ENCODE measurements at places on chromosomes 16 and 17. TPM values are rescaled to one million over a fixed set of nuclear protein-coding genes. Genes with fewer than 3 reads are reported as not detected.

Gene TMEM114
- polyA plus RNA-seq: not detected

Gene PIMREG
- polyA plus RNA-seq: 7.4 TPM

Gene KCNJ18
- not detected for polyA plus RNA-seq

Gene TLCD3B
- polyA plus RNA-seq: not detected

Gene ZNF469
- 0.64 TPM for polyA plus RNA-seq

Gene GSE1
- polyA plus RNA-seq: 9.2 TPM

Gene CCL3
- 1.9 TPM for polyA plus RNA-seq

Gene FZD2
- 3.1 TPM for polyA plus RNA-seq

- no peaks in the 10 kb centered on the region for H3K4me1 ChIP-seq
- H3K4me3 ChIP-seq: no peak overlapping the region
- no peak overlapping the region for H3K27ac ChIP-seq
- no peak for DNase-seq
- no peaks in the 10 kb centered on the region for H3K27me3 ChIP-seq
Measured at GRCh38 chr16:85663891-85664321, 24.8 kb downstream of the GINS2 start.

DNA sequence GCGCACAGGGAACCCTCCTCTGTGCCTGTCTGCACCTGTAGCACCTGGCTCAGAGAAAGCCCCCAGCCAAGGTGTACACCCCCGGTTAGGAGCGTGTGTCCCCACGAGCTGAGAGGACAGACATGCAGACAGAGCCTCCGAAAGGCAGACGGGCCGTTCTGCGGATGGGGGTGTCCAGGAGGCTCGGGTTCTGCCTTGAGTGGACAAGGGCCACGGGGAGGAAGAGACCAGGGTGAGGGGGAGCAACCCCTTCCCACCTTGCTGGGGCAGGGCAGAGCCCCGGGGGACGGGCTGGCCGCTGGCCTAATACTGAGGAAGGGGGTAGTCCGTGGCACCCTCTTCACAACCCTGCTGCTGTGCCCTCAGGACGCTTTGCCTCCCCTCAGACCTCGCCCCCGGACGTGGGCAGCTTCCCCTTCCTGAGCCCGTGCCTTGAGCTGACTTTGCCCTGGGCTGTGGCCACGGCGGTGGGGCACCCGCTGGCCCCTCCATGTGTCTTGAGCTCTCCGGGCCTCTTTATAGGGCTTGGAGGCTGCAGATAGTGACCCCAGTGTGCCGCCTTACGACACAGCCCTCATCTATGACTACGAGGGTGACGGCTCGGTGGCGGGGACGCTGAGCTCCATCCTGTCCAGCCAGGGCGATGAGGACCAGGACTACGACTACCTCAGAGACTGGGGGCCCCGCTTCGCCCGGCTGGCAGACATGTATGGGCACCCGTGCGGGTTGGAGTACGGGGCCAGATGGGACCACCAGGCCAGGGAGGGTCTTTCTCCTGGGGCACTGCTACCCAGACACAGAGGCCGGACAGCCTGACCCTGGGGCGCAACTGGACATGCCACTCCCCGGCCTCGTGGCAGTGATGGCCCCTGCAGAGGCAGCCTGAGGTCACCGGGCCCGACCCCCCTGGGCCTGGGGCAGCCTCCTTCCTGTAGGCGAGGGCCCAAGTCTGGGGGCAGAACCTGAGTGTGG lies 5.7 kb downstream of the SLC22A31 start:
- H3K36me3 ChIP-seq: no peaks in the 10 kb centered on the region
- no peak overlapping the region for H3K4me3 ChIP-seq
- H3K4me1 ChIP-seq: no peaks in the 10 kb centered on the region
- peaks cover 29% of the 10 kb centered on the region for H3K27me3 ChIP-seq
- peak; percentile 30 for DNase-seq

- H3K4me3 ChIP-seq: no peak overlapping the region
- peaks cover 8% of the 10 kb centered on the region for H3K4me1 ChIP-seq
- no peak overlapping the region for H3K27ac ChIP-seq
- no peak for DNase-seq
- peaks cover 5% of the 10 kb centered on the region for H3K36me3 ChIP-seq
- H3K27me3 ChIP-seq: no peaks in the 10 kb centered on the region
Measured at GRCh38 chr16:10911267-10911666, 31.0 kb downstream of the DEXI start.

GRCh38 chr16:2782583-2783351 lies 4.6 kb downstream of the PRSS33 start:
- no peak for DNase-seq
- no peak overlapping the region for H3K4me3 ChIP-seq
- H3K36me3 ChIP-seq: no peaks in the 10 kb centered on the region

GRCh38 chr16:72066747-72067146 lies 3.7 kb downstream of the HPR start:
- no peaks in the 10 kb centered on the region for H3K36me3 ChIP-seq
- DNase-seq: peak; percentile 52
- no peaks in the 10 kb centered on the region for H3K27me3 ChIP-seq
- H3K4me1 ChIP-seq: no peaks in the 10 kb centered on the region

DNA sequence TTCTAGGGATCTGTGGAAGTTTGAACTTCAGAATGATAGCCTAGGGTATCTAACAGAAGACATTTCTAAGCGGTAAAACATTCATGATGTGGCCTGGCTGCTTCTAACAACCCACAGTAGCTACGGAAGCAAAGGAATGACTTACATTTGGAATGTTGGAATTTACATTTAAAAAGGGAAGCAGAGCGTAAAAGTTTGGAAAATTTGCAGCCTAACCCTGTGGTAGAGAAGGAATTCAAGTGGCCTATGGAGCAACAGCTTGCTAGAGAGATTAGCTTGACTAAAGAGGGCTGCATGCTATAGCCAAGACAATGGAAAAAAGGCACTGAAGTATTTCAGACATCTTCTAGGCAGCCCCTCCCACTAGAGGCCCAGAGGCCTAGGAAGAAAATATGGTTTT lies 50.1 kb downstream of the HNF1B start:
- no peak overlapping the region for H3K27ac ChIP-seq
- H3K36me3 ChIP-seq: no peaks in the 10 kb centered on the region
- DNase-seq: no peak
- H3K27me3 ChIP-seq: no peaks in the 10 kb centered on the region
- H3K4me3 ChIP-seq: no peak overlapping the region
- H3K4me1 ChIP-seq: peaks cover 38% of the 10 kb centered on the region

DNA sequence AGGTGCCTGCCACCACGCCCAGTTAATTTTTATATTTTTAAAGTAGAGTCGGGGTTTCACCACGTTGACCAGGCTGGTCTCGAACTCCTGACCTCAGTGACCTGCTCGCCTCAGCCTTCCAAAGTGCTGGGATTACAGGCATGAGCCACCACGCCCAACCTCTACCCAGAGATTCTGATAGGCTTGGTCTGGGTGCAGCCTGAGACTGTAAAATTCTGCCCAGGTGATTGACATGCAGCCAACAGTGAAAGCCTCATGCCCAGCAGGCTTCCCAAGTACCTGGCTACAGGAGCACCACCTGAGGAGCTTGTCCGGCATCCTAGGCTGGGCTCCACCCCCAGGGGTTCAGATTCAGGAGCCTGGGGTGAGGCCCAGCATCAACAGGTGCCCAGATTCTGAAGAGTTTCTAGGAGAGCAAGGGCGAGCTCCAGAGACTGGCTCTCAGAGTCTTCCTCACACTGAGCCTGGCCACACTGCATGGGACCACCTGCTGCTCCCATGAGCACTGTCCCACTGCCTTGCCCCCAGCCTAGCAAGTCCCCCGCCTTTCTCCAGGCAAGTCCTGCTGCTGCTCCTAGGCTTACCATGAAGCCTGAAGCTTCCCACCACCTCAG lies 16.6 kb downstream of the ZNF385C start:
- H3K27me3 ChIP-seq: no peaks in the 10 kb centered on the region
- no peak for DNase-seq
- no peak overlapping the region for H3K4me3 ChIP-seq
- H3K36me3 ChIP-seq: no peaks in the 10 kb centered on the region

GRCh38 chr17:17752089-17752820 lies 71.0 kb downstream of the RAI1 start:
- peak overlapping the region; percentile 55 for H3K4me3 ChIP-seq
- DNase-seq: peak; percentile 94
- no peaks in the 10 kb centered on the region for H3K27me3 ChIP-seq
- H3K36me3 ChIP-seq: no peaks in the 10 kb centered on the region
- H3K27ac ChIP-seq: peak overlapping the region; percentile 26

GRCh38 chr17:50866950-50867362 lies 802 bp upstream of the TOB1 start:
- H3K4me3 ChIP-seq: peak overlapping the region; percentile 68
- peak; percentile 81 for DNase-seq
- H3K27ac ChIP-seq: peak overlapping the region; percentile 99
- H3K4me1 ChIP-seq: peaks cover 2% of the 10 kb centered on the region
- peaks cover 6% of the 10 kb centered on the region for H3K36me3 ChIP-seq

- no peaks in the 10 kb centered on the region for H3K27me3 ChIP-seq
- no peak overlapping the region for H3K4me3 ChIP-seq
- peak overlapping the region; percentile 17 for H3K27ac ChIP-seq
Measured at GRCh38 chr16:84606081-84606875, 11.6 kb downstream of the COTL1 start.

DNA sequence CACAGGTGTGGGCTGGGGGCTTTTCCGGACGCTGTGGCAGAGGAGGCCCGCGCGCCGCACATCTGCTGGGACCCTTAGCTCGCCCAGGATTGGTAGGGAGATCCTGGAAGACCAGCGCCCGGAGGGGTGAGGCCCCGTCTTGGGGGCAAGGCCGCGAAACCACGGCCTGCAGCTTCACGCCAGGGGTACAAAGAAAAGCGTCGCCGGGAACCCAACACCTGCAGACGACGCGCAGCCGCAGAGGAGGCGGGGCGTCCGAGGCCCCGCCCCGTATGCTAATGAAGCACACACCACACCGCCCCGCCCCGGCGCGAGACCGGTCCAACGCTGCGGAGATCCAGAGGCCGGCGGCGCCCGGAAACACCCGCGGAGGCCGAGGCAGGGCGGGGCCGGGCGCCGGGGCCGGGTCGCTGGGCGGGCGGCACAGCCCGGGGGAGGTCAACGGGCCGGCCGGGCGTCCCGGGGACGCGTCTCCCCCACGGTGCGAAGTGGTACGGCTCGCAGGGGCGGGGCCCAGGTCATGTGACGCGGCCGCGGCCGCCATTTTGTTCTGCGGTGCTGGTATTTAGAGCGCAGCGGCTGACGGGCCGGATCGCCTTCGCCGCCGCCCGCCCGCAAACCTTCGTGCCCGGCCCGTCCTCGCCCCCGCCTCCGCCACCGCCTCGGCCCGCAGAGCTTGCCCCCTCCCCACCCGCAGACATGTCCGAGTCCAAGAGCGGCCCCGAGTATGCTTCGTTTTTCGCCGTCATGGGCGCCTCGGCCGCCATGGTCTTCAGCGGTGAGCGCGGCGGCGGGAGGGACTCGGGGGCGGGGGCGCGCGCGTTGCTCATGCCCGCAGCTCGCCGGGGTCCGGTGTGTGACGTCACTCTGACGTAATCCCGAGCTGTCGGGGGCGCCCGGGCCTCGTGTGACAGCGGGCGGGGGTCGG lies at the start of gene ATP6V0C:
ATP6V0C (plus strand) TSS at position 548 of the 928 bp plus-strand sequence; CDS start at position 700, 152 bp downstream.
- peak within 1 kb of the TSS; percentile 95 for H3K27ac ChIP-seq
- H3K27me3 ChIP-seq: no peaks in the 10 kb centered on the region
- no peaks in the 10 kb centered on the region for H3K36me3 ChIP-seq

GRCh38 chr17:80594431-80595269 lies 50.0 kb downstream of the RPTOR start:
- DNase-seq: peak; percentile 32
- no peaks in the 10 kb centered on the region for H3K36me3 ChIP-seq
- H3K27me3 ChIP-seq: no peaks in the 10 kb centered on the region
- peaks cover 11% of the 10 kb centered on the region for H3K4me1 ChIP-seq
- no peak overlapping the region for H3K27ac ChIP-seq

DNA sequence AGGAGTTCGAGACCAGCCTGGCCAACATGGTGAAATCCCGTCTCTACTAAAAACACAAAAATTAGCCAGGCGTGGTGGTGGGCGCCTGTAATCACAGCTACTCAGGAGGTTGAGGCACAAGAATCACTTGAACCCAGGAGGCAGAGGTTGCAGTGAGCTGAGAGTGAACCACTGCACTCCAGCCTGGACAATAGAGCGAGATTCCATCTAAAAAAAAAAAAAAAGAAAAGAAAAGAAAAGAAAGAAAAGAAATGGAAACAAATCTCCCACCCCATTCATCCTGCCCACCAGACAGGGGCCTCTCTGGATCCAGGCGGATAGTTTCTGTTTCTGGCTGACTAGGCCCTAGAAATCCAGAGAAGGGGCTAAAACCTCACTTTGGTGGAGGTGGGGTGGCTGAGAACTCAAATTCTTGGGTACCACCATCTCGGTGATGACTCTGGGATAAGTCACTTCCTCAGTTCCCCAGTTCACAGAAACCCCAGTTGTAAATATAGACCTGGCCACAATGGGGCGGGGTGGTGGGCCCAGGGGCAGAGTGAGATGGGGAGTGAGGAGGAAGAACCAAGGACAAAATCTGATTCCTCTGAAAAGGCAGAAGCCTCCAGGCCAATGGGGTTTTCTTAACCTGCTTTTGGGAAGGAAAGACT lies 22.2 kb downstream of the SOCS1 start:
- H3K27me3 ChIP-seq: peaks cover 3% of the 10 kb centered on the region
- H3K4me1 ChIP-seq: no peaks in the 10 kb centered on the region
- no peak overlapping the region for H3K4me3 ChIP-seq
- H3K36me3 ChIP-seq: no peaks in the 10 kb centered on the region
- no peak overlapping the region for H3K27ac ChIP-seq

DNA sequence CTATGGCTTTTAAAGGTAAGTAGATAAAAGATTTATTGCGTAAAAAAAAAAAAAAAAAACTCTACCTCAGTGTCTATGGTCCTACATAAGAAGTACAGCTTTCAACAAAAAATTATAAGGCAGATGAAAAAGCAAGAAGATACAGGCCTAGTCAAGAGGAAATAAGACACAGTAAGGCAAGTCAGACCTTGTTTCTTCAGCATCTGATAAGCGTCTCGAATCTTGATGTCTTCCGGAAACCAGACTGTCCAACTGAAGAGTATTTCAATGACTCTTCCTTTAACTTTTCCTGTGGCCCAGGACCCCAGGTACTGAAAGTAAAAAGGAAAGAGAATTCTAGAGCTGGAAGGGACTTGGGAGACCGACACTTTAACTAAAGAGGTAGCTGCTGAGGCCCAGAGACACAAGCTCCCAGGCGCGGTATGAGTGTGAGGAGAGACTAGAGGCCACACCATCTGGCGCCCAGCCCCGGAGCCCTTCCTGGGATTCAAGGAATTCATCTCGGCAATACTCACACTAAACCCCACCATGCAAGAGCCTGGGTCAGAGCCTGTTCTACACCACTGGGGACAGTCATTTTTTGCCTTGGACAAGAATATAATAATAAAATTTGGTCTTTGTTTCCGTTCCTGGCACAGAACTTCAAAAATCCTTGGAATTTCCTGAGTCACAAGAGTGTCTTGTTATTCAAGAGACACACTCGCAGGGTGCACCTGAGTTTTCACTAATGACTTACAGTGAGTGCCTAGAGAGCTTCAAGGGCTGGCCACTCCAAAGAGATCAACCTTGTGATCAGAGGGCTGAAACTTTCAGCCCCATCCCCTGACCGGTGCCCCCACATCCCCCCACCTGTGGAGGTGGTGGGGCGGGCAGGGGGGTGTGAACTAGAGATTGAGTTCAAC lies 18.6 kb downstream of the GGA2 start:
- no peak overlapping the region for H3K4me3 ChIP-seq
- no peak for DNase-seq
- peaks cover 78% of the 10 kb centered on the region for H3K36me3 ChIP-seq
- H3K27me3 ChIP-seq: no peaks in the 10 kb centered on the region

- H3K4me1 ChIP-seq: no peaks in the 10 kb centered on the region
- no peak overlapping the region for H3K27ac ChIP-seq
- DNase-seq: no peak
- no peaks in the 10 kb centered on the region for H3K36me3 ChIP-seq
- no peaks in the 10 kb centered on the region for H3K27me3 ChIP-seq
Measured at GRCh38 chr16:72404299-72404698, 232.3 kb upstream of the PMFBP1 start.

- DNase-seq: no peak
- H3K4me3 ChIP-seq: no peak overlapping the region
- no peak overlapping the region for H3K27ac ChIP-seq
- H3K27me3 ChIP-seq: peaks cover 8% of the 10 kb centered on the region
Measured at GRCh38 chr16:86559802-86560305, 4.8 kb upstream of the MTHFSD start.

All from small intestine (tissue), 16 donors.